ENCODE measurements at places on chromosomes 1 and 21. TPM values are rescaled to one million over a fixed set of nuclear protein-coding genes. Genes with fewer than 3 reads are reported as not detected.

GRCh38 chr1:59263111-59263510 is 33.8 kb upstream of the FGGY start:
- no peaks in the 10 kb centered on the region for H3K27me3 ChIP-seq
- H3K4me3 ChIP-seq: no peak overlapping the region
- H3K4me1 ChIP-seq: no peaks in the 10 kb centered on the region
- H3K27ac ChIP-seq: no peak overlapping the region
- DNase-seq: no peak

GRCh38 chr21:30616125-30616524 is at the start of gene KRTAP20-1:
Gene KRTAP20-1 (plus strand): TSS chr21:30616425. CDS start chr21:30616455, 30 bp downstream.
- H3K4me1 ChIP-seq: no peaks in the 10 kb centered on the region
- no peaks in the 10 kb centered on the region for H3K36me3 ChIP-seq
- H3K27ac ChIP-seq: no peak within 1 kb of the TSS
- no peak within 1 kb of the TSS for H3K4me3 ChIP-seq
- DNase-seq: no peak
- H3K27me3 ChIP-seq: no peaks in the 10 kb centered on the region

GRCh38 chr1:229370601-229371021 is 27.8 kb upstream of the CCSAP start:
- no peak overlapping the region for H3K27ac ChIP-seq
- DNase-seq: no peak
- H3K4me3 ChIP-seq: no peak overlapping the region
- no peaks in the 10 kb centered on the region for H3K27me3 ChIP-seq
- H3K4me1 ChIP-seq: peaks cover 23% of the 10 kb centered on the region
- H3K36me3 ChIP-seq: no peaks in the 10 kb centered on the region

DNA sequence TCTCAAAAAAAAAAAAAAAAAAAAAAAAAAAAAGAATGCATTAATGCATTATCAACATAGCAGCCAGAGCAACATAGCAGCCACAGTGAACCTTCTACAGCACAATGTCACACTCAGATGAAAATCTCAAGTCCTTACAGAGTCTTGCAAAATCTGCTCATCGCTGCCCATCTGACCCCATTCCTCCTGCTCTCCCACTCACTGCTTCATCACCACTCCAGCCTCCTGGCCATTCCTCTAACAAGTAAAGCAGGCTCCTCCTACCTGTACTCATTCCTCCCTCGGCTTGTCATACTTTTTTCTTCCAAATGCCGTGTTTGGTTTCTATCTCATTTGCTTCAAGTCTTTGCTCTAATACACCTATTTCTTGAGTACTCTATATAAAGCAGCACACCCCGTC is 29.5 kb downstream of the BRINP2 start:
- no peak overlapping the region for H3K4me3 ChIP-seq
- H3K36me3 ChIP-seq: no peaks in the 10 kb centered on the region

GRCh38 chr1:115233598-115233997 is 104.5 kb downstream of the NGF start:
- H3K36me3 ChIP-seq: no peaks in the 10 kb centered on the region
- no peaks in the 10 kb centered on the region for H3K27me3 ChIP-seq
- DNase-seq: no peak
- peaks cover 11% of the 10 kb centered on the region for H3K4me1 ChIP-seq
- no peak overlapping the region for H3K27ac ChIP-seq

The SLC5A9 gene
- polyA plus RNA-seq: 0.08 TPM
